ENCODE measurements at places on chromosomes 1 and 21.

DNA sequence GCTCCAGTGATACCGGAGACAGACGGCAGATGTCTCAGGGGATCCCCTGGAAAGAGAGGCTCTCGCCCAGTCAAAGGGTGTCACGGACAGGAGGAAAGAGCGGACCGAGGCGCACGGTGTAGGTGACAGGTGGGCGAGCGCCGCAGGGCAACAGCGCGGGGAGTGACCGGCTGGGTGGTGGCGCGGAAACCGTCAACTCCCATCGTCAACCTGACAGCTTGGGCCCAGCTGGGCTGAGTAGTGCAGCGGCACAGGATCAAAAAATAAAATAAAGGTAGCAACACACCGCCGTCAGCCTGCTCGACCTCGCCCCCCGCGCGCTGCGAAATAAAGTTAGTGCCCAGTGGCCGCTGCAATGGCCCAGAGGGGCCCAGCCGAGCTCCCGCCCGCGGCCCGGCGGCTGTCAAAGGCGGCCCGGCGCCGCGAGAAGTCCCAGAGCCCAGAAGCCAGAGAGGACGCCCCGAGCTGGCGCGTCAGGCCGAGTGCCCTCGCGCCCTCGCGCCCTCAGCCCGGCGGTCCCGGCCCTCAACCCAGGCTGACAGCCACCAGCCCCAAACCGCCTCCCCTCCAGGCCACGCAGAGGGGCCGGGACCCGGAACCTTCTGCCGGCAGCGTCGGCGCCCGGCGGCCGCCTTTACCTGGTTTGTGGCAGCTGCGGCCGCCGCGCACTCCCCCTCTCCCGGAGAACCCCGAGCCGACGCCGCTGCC lies at the start of gene LYST:
LYST (minus strand) TSS at position 702 of the 708 bp plus-strand sequence. CDS start 36,489 bp downstream, outside the sequence.
- peak; percentile 79 for DNase-seq

- peak; percentile 13 for DNase-seq
These were observed 101.9 kb upstream of the SOD1 start for GRCh38 chr21:31557421-31558188.

GRCh38 chr1:36595349-36595748 lies 112.6 kb upstream of the CSF3R start:
- no peak for DNase-seq

GRCh38 chr1:12166834-12167492 lies at the start of gene TNFRSF1B:
Gene TNFRSF1B (plus strand): TSS chr1:12166991. CDS start chr1:12167092, 101 bp downstream.
- peak; percentile 83 for DNase-seq

GRCh38 chr1:147622731-147623130 lies 47.6 kb downstream of the ACP6 start:
- no peak for DNase-seq

DNA sequence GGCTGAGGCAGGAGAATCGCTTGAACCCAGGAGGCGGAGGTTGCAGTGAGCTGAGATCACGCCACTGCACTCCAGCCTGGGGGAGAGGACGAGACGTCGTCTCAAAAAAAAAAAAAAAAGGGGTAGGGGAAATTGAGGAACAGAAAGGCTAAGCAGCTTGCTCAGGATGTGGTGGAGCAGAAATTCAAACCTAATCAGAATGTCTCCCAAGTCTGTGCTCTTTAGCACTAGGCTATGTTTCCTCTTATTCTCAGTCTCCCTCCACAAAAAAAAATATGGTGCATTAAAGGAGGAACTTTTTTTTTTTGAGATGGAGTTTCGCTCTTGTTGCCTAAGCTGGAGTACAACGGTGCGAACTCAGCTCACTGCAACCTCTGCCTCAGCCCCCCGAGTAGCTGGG lies 114.2 kb downstream of the SLC16A1 start:
- no peak for DNase-seq

DNA sequence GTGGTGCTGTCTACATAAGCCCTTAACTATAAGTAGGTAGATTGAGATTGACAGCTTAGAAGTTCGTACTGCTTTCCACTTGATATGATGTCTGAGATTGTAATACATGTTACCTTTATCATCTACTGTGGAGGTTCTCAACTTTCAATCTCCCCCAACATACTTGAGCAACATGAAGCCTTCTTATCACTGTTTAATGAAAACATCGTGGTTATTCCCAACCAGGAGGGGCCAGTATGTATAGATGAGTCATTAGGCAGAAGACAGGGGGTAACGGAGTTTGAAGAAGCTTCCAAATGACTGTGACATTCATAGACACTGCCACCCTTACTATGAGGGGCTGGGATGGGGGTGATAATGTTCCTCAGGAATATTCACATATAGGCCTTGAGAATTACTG lies 36.0 kb downstream of the CENPF start:
- no peak for DNase-seq

DNA sequence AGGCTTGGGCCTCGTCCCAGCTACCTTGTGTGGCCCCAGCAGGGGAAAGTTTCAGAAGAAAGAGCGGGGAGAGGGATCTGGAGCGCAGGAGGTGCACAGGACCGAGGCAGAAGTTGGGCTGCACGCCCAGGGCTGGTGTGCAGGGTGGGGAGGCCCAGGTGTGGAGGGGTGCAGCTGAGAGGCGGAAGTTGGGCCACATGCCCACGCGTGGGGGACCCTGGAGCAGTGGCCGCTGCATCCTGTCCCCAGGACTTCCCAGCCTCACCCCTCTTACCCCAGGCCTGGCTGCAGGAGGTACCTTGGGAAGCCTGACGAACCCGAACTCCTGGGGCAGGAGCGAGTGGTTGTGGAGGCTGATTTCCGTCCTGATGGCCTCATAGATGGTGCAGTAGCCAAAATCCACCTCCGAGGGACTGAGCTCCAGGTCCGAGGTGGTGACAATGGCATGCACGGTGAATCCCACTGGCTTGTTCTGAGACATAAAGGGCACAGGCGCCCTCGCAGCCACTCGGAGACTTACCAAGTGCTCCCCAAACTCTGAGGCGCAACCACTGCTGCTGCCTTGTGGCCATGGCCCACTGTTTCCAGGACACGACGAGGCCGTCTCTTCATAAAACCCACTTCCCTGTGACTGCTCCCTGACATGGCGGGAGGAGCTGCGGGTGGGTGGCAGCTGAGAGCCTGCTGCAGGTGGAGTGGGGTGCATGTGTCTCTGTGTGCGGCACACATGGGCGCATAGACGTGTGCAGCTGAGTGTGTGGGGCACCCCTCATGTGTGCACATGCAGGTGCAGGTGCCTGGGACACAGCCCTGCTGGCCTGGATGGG lies 20.4 kb upstream of the TMEM52 start:
- no peak for DNase-seq

DNA sequence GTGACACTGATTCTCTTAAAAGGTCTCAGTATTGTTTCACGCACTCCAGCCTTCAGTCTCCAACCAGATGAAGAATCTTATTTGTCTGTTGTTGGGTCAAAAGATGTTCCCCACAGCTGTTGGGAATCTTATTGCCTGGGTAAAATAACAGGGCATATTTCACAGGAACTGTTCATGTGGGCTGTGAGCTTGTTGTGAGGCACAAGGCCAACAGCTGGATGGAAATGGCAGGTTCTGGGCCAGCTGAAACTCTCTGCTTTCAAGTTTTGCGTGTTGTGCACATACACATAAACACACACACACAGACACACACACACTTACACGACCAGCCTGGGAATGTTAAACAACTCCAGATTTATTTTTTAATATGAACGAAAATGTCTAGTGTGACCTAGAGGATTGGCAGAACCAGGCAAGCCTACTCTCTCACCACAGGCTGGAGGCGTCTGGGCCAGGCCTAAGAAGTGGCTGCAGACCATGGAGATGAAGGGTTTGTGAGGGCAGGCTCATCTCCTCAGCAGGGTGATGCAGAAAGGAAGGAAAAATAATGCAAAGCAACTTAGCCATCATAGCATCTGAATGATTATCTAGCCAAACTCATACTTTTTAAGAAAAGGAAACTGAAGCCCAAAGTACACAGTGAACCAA lies 357.0 kb downstream of the TTLL7 start:
- DNase-seq, result no peak

DNA sequence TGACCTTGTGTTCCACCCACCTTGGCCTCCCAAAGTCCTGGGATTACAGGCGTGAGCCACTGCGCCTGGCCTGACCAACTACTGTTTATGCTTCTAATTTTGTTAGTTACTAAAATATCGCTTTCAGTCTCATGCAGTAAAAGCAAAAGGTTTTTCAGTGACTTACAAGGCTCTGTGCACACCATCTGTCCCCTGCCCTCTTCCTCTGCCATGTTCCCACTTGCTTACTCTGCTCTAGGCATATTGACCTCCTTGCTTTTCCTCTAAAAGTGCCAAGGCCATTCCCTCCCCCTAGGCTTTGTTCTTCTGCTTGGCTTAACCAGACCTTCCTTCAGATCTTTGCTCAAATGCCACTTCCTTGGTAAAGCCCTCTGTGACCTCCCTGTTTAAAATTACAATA lies 276.9 kb downstream of the KIF26B start:
- DNase-seq, result no peak

DNA sequence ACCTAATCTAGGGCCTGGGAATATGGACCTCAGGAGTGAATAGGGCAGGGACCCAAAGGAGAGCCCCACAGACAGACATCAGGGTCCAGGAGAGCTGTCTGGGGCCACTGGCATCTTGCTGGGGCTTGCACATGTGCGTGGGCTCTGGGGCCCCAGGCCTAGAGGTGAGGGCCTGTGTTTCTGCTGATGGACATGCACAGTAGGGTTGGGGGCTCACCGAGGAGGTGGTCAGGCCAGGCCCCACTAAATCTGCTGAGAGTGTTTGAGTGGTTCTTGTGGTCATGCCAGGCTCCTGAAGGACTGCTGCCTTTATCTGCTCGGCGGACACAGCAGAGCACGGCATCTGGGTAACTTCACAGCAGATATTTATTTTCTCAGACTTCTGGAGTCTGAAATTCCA lies 87.4 kb downstream of the OBSCN start:
- DNase-seq, result no peak

GRCh38 chr1:101242324-101243050 lies 5.7 kb downstream of the S1PR1 start:
- DNase-seq, result no peak

- no peak for DNase-seq
These were observed 203.4 kb upstream of the SPAG17 start for GRCh38 chr1:118388301-118388959.

DNA sequence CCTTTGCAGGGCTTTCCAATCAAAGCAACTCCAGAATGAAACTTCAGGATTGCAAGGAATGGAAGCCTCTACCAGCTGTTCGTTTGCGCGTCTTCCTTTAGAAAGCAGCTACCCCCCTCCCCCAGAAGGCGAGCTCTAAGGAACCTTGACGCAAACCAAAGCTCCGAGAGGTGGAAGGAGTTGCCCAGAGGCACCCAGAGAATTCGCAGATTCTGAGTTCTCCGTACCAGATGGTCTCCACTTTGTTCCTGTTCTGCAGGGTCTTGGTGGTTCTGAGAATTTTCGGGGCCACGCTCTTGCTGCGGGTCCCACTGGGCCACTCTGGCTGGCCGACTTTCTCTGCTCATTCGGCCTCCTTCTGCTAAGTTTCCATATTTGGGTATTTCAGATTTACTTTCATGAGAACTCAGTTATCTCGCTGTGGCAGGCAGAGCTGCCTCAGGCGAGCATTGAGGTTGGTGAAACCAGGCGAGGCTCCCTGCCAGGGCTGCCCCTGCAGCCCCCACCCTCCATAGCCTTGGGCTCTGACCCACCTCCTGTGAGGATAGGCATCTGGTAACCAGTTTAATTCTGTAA lies 801 bp downstream of the TRAF5 start:
- peak; percentile 69 for DNase-seq

- DNase-seq, result no peak
These were observed 67.0 kb upstream of the KLHDC7A start for GRCh38 chr1:18413541-18414305.

All from GM06990 (cell line).